ENCODE measurements at places on chromosomes 2 and 18. TPM values are rescaled to one million over a fixed set of nuclear protein-coding genes. Genes with fewer than 3 reads are reported as not detected.
A peak's percentile ranks its signal among the peaks of the same experiment; 100 is the strongest.

- DNase-seq, result no peak
Observed at GRCh38 chr2:98308068-98308467, 38.2 kb upstream of the CNGA3 start.

The OTOS gene
- total RNA-seq, result not detected

The KLHL41 gene
- 0.12 TPM for total RNA-seq

- DNase-seq, result no peak
Observed at GRCh38 chr18:50726960-50727589, 92.7 kb downstream of the MRO start.

GRCh38 chr2:230000118-230000841 is 68.4 kb downstream of the SLC16A14 start:
- peak; percentile 46 for DNase-seq

All from activated CD8-positive, alpha-beta memory T cell treated with anti-CD3 and anti-CD28 coated beads, Interleukin-2, amount 10 ng/mL, durations not matched to agents 7 days and 5 days (primary cell).